ENCODE measurements at places on chromosomes 16 and 17.
A peak's percentile ranks its signal among the peaks of the same experiment; 100 is the strongest.

- DNase-seq: no peak
Observed at GRCh38 chr17:55822028-55822427, 71.2 kb downstream of the PCTP start.

DNA sequence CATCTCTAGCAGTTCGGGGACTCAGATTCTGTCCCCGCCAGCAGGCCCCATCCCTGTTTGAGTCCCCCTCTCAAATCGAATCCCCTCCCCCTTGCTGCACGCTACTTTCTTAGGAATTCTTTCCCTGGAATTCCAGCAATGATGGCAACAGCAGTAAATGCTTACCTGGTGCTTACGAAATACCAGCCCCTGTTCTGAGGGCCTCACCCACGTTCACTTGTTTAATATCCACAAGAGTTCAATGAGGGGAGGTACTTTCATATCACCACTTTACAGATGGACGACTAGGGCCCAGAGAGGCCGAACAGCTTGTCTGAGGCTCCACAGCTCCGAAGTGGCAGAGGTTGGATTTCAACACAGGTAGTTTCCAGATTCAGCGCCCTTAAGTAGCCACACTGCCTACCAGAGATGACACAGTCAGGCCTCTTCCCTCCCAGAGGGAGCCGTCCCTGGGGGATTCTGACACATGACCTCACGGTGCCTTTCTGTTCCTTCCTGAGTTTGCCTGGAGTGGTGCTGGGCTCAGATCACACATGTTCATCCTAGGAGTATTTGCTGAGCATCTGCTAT is 120.7 kb upstream of the GSE1 start:
- DNase-seq: peak; percentile 42

GRCh38 chr17:8609910-8610309 is 20.6 kb downstream of the MYH10 start:
- DNase-seq: no peak

DNA sequence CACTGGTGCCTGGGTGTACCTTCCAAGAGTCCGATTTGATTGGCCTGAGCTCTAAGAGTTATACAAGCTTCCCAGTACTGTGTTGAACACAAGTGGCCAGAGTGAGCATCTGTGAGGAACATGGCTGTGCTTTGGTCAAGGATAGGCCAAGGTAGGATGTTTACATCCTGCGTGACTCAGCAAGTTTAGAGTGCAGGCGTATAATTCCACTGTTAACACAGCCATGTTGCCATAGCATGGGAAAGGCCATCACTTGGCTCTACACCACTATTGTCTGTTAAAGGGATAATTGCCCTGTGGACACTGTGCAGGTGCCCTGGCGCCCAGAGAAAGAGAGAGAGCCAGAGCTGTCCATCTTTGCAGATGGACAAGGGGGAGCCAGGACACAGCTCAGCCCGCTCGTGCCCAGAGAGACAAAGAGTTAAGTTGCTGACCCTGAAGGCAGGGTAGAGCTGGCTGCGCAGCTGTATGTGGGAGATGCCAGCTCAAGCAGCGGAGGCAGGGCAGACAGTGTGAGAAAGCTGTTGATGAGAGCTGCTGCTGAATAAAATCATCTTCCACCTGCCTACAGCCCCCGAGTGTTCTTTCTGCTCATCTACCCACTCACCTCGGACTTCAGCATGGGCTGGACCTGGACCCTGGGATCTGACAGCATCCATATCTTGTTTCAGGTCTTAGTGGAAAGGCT is 11.7 kb downstream of the CFAP52 start:
- DNase-seq: no peak

GRCh38 chr17:67994817-67995569 is 1.3 kb downstream of the C17orf58 start:
- peak; percentile 58 for DNase-seq

- peak; percentile 43 for DNase-seq
Observed at GRCh38 chr16:75761108-75761507, 34.8 kb upstream of the CPHXL start.

DNA sequence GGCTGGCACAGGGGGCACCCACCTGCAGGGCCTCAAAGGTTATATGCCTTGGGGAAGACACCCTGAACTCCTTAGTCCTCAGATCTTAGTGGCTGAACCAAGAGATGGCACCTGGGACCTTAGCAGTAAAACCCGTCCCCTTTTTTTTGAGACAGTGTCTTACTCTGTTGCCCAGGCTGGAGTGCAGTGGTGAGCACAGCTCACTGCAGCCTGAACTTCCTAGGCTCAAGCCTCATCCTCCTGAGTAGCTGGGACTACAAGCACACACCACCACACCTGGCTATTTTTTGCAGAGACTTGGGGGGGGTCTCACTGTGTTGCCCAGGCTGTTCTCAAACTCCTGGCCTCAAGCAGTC is 237.2 kb downstream of the MRTFB start:
- DNase-seq: no peak

DNA sequence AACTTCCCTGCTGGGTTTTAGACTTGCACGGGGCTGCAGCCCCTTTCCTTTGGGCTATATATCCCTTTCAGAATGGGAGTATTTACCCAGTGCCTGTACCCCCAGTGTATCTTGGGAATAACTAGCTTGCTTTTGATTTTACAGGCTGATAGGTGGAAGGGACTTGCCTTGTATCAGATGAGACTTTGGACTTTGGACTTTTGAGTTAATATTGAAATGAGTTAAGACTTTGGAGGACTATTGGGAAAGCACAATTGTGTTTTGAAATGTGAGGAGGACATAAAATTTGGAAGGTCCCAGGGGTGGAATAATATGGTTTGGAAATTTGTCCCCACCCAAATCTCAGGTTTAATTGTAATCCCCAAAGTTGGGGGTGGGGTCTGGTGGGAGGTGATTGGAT is 393.8 kb upstream of the KIF2B start:
- DNase-seq: no peak

Measured in fibroblast of skin of back (primary cell).